ENCODE measurements at places on chromosomes 3 and 15. TPM values are rescaled to one million over a fixed set of nuclear protein-coding genes. Genes with fewer than 3 reads are reported as not detected.

The RTP4 gene
- 1.6 TPM for total RNA-seq

The TIMP4 gene
- total RNA-seq: 280 TPM

The SAXO2 gene
- total RNA-seq: 4.0 TPM

The CELF6 gene
- total RNA-seq: 1.6 TPM

The CSTA gene
- total RNA-seq: 28.7 TPM

The BBS4 gene
- 10.2 TPM for total RNA-seq

The FOXB1 gene
- total RNA-seq: not detected

DNA sequence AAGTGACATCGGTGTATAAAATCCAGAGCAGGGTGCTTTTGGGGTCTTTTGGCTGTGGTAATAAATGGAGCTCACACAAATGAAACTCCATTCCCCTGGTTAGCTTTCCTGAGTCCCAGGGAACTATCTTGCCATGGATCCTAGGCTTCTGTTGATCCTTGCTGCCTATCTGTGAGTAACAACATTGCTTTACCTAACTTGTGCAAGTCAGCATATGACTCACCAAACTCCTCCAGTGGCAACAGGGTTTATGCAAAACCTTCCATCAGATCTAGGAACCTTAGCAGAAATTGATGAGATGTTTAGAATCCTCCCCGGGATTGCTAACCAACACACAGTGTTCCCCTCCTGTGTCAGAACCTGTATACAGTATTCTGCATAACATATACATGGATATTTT lies 105.4 kb downstream of the SCAPER start:
- DNase-seq: no peak

DNA sequence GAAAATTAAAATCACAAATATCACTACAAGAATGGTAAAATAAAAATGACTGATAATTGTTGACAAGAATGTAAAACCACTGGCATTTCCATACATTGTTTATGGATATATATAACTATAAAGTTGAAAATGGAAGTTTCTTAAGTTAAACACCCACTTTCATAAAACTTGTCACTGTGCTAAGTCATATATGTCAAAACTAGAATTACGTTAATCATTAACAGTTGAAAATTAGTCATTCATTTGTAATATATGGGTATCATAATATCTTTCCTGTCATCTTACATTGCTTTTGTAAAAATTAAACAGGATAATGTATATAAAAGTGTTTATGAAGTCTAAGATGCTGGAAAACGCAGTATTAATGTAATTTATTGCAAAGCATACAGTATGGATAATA lies 1398.6 kb upstream of the ALCAM start:
- DNase-seq: no peak

DNA sequence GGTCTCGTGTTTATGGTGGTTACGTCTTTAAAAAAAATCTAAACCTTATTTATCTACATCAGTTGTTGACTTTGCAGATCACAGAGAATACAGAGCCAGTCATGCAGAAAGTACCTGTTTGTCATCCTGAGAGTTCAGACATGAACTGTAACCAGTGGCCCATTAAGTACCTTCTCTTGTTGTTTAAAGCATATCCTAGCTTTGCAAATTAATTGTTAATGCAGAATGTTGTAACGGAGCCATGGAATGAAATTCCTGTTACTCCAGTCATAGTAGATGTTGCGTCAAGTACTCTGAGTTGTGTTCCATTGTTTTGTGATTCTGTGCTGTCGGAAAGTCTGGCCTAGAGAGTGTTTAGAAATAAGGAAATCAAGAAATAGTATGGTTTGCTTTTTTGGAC lies 205.2 kb downstream of the RBMS3 start:
- no peak for DNase-seq

- no peak for DNase-seq
Observed at GRCh38 chr15:90497376-90497775, 32.3 kb upstream of the CRTC3 start.

DNA sequence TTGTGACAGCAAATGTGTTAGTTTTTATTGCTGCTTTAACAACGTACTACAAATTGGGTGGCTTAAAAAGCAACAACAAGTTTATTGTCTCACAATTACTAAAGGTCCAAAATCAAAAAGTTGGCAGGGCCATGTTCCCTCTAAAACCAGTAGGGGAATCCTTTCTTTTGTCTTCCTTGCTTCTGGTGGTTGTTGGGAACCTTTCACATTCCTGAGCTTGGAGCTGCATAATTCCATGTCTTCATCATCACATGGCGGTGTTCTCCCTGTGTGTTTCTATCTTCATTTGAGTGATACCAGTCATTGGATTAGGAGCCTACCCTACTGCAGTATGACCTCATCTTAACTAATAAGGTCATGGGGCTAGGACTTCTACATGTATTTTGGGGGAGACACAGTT lies 7.4 kb downstream of the SPRED1 start:
- no peak for DNase-seq

- DNase-seq: no peak
Observed at GRCh38 chr3:126021224-126021623, 52.2 kb downstream of the ROPN1B start.

- DNase-seq: no peak
Observed at GRCh38 chr3:50169232-50169832, 14.2 kb downstream of the SEMA3F start.

DNA sequence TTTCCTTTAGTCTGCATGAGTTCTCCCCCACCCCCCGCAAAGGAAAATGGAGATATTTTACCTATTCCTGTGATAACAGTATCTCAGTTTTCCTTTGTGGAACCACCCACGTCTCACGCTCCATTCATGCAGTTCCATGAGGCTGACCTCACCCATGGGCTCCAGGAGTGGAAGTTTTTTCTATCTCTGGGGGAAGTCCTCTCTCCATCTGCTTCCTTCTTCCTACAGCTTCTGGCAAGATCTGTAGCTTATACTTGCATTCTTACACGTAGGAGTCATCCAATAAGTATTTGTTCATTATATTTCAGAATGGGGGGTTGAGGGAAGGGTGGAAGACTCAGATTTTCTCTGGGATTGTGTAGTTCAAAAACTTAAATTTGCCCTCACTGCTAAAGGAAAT lies 5.8 kb upstream of the GLCE start:
- no peak for DNase-seq

- no peak for DNase-seq
Observed at GRCh38 chr15:83697716-83698115, 43.8 kb downstream of the ADAMTSL3 start.

DNA sequence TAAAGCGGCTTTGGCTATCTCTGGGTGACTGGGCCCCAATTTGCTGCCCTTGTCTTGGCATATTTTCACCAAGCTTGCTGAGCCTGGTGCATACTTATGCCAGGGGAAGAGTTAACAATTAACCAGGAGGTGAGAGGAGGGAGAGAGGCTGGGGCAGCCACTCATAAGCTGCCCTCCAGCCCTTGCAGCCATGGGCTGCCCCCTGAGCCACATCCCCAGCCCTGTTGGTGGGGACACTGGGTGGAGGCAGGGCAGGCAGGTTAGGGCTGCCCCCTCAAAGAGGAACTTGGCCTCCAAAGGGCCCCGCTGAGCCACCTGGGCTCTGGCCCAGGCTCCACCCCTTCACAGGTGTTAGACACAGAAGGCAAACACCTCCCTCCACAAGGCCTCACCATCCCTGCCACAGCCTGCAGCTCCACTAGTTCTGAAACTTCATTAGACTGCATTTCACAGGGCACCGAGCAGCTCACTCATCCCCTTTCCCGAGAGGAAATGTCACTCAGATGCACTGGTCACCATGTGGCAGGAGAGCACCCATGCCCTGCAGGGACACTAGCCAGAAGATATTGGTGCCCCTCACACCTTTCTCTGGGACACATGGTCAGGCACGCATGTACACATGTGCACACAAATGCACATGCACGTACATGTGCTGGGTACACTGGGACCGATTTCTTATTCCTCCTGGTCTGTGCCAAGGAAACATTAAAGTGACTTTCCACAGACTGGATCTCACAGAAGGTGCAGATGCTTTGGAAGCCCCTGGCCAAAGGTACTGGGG lies 20.2 kb downstream of the AMOTL2 start:
- no peak for DNase-seq

DNA sequence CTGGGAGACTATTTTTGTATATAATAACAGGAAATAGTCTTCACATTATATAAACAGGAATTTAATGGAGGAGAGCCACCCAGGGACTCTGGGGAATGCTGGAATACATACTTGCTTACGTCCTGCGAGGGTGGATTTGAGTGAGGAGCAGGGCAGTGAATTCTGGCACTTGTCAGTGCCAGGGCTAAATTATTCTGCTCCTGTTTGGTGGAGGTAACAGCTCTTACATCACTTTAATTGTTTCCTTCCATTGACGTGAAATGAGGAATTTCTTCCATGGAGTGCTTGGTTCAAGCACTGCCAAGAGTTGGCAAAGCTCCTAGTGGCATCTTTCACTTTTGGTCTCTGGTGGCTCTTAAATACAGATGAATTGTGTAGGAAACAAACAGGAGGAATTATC lies 94.1 kb upstream of the GOLGA8J start:
- DNase-seq: no peak

GRCh38 chr3:126245811-126246727 lies 65.7 kb upstream of the ALDH1L1 start:
- DNase-seq: no peak

All from mesenteric fat pad (tissue), 1 donor.